Stimulated activated CD4-positive, alpha-beta T cell treated with anti-CD3 and anti-CD28 coated beads, Interleukin-2, amount 100 ng/mL, for 24 hours (primary cell): ENCODE measurements at places on chromosomes 3 and 15.

DNA sequence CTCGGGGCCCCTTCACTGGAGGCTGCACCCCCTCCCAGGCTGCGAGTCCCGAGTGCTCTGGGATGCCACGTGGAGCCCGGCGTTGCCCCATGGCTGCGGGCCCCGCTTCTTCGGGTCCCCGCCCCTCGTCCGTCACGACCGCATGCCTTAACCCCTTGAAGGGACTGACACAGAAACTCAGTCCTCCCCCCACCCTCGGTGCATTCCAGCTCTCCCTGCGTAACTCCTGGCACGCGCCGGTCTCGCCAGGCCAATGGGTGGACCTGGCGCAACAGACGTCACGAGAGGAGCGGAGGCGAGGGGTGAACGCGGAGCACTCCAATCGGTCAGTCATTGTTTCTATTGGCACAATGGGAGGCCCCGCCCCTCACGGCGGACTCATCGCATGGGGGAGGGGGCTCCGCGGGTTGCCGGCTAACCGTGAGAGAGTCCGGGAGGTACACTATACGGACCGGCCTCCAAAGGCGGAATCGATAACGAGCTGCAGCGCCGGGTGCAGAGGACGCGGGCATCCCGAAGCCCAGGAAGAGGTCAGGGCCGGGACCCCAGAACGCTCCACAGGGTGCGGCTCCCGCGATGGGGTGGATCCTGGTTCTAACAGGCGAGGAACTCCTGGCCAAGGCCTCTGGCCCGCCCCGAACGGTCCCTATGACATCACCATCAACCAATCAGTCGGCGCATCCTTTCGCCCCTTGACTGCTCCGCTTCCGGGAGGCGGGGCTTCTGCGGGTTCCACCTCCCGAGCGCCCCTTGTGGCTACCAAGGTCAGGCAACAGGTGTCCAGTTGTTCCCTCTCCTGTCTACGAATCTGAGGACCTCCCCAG, 1.0 kb upstream of the CELSR3 start:
- DNase-seq = peak; percentile 87

DNA sequence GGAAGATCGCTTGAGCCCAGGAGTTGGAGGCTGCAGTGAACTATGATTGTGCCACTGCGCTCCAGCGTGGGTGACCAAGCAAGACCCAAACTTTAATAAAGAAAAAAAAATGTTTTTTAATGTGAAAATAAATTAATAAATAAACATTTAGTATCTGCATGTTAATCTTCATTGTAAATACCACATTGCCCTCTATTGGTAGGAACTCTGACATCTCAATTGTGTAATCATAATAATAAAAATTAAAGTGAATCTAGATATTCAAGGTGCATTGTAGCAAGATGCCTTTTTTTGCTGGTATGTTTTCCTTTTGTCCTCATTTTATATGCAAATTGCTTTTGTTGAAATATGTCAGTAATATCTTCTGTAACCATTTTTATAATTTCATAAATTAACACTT, 95.0 kb upstream of the LIMD1 start:
- DNase-seq = no peak

DNA sequence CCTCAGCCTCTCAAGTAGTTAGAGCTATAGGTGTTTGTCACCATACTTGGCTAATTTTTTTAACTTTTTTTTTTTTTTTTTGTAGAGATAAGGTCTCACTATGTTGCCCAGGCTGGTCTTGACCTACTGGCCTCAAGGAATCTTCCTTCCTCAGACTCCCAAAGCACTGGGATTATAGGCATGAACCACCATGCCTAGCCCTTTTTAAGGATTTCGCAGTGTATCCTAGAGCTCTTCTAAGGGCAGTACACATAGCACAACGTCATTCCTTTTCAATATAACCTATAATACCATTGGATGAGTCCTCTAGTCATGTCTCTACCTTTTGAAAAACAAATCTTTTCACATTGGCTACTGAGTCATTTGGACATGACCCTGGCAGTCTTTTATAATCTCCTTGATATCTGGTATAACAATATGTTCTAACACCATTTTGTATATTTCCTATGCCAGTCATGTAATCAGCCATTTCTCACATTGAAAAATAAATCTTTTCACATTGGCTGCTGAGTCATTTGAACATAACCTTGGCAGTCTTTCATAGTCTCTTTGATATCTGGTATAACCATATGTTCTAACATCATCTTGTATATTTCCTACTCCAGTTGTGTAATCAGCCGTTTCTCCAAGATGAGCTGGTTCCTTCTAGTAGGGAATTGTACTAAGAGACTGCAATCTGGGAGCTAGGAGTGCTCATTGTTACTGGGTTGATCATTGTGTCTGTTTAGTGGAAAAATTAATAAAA, 944.7 kb downstream of the MCTP2 start:
- DNase-seq = no peak

- DNase-seq = no peak
Observed at GRCh38 chr3:146701246-146701645, 96.1 kb upstream of the PLSCR5 start.

DNA sequence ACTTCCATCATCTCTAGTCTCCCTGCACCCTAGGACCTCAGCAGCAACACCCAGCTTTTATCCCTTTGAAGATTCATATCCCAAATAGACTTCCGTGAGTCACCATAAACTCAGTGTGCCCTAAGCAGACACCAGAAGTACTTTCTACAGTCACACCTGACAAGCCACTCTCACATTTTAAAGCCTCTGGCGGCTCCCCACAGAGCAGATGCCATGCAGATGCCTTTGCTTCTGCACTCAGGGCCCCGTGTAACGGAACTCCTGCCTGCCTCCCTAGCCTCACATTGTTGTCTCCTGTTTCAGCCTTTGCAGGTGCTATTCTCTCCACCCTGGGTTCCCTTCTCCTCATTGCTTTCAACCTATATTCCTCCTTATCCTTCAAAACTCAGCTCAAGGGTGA, 155.5 kb upstream of the SLC24A5 start:
- DNase-seq = no peak

DNA sequence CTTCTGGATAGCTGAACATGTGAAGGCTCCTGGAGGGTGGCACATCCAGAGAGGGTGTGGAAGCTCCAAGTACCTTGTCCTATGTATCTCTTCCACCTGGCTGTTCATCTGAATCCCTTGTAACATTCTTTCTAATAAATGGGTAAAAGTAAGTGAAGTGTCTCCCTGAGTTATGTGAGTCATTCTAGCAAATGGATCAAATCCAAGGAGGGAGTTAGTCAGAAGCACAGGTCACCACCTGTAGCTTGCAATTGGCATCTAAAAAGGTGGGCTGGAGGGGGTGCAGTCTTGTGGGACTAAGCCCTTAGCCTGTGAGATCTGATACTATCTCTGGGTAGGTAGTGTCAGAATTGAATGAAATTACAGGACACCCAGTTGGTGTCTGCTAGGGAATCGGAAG, 71.0 kb downstream of the WWTR1 start:
- no peak for DNase-seq

- no peak for DNase-seq
Observed at GRCh38 chr3:62529230-62529629, 155.9 kb upstream of the FEZF2 start.

DNA sequence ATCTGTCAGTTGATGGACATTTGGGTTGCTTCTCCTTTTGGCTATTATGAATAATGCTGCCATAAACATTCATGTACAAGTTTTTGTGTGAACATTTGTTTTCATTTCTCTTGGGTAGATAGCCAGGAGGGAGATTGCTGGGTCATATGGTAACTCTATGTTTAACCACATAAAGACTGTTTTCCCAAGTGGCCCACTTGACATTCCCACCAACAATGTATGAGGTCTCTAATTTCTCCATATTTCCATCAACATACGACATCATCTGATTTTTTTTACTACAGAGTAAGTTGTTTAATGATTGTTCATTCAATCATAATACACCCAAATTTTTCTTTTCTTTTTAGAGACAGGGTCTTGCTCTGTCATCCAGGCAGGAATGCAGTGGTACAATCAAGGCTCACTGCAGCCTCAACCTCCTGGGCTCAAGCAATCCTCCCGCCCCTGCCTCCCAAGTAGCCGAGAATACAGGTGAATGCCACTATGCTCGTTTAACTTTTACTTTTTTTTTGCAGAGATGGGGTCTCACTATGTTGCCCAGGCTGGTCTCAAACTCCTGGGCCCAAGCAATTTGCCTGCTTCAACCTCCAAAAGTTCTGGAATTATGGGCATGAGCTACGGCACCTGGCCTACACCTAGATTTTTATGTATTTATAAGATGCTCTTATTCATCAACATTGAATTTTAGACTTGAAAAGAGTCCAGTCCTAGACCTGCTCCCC, 6.8 kb downstream of the IP6K1 start:
- DNase-seq = no peak

DNA sequence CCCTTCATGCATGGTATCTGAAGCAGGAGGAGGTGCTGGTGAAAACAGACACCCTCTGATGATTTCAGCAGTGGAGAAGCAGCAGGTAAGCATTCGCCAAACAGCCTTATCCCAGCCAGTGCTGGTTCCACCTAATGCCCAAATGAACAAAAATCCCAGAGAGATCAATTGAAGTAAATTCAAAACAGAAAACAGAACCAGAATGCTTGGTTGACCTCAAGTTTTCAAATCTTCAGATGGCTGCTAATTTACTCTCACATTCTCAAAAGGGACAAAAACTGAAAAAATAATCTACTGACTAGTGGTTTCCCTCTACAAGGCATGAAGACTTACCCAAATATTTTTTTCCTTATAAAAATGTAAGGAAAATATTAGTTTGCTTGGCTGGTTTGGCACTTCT, 87.0 kb upstream of the MYO5C start:
- no peak for DNase-seq

GRCh38 chr15:48939648-48940047, 24.1 kb downstream of the SHC4 start:
- no peak for DNase-seq

- DNase-seq = no peak
Observed at GRCh38 chr15:68833700-68834331, 13.1 kb upstream of the ANP32A start.

GRCh38 chr3:33704891-33705290, 13.2 kb downstream of the CLASP2 start:
- DNase-seq = no peak

DNA sequence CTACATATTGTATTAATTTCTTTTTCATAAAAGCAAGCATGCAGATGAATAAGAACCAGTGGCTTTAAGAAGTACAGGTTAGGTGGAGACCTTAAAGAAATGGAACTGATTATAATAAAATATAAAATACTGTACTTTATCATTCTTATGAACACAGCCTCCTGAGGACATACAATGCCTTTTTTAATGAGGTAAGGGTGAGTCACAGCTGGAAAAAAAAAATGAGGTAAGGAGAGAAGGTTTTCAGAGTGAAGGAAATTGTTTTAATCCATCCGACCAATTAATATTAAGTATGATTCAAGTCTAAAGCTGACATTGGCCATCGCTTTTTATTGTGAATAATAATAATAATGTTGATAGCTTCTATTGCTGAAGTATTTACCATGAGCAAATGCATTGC, 170.3 kb upstream of the SOX2 start:
- no peak for DNase-seq

DNA sequence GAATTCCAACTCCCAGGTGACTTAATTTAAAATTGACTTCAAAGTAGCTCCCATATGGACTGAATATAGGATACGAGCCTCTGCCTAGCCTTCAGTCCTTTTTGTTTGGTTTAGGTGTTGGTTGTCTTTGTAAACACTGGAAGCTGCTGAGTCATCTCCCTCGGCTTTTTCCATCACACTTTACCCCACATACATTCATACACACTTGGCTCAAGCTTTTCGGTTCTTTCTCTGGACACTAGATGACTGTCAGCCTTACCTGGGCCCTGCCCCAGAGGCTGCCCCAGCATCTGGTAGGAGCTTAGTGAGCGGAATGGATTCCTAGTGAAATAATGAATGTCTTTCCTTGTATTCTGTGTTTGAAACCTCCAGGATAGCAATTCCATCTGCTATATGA, 201.5 kb upstream of the IL12A start:
- no peak for DNase-seq

GRCh38 chr15:68055224-68055705, 1.1 kb downstream of the PIAS1 start:
- DNase-seq = peak; percentile 66

DNA sequence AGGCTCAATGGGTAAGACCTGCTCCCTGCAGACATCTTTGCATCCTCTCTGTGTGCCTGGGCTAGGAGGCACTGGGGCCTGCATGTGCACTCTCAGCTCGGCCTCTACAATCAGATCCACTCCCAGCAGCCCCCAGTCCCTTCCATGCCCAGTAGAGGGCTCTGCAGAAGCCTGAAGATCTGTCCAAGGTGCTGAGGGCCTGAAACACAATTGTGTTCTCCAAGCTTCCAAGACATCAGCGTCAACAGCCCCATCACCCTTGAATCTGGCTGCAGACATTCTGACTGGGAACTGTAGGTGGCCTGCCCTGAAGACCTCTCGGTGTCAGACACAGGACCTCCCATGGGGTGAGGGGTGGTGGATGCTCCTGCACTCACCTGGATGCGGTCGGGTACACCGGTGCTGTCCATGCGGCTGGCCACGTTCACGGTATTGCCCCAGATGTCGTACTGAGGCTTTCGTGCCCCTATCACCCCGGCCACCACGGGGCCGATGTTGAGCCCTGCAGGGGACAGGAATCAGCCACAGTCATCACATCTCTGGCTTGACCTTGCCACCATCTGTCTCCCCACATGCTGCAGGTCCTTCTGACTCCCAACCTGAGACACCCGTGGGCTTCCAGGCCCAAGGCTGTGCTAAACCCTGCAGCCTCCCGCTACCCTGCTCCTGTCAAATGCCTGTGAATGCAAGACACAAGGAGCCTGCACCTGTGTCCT, 84.7 kb downstream of the SEC22A start:
- peak; percentile 35 for DNase-seq

DNA sequence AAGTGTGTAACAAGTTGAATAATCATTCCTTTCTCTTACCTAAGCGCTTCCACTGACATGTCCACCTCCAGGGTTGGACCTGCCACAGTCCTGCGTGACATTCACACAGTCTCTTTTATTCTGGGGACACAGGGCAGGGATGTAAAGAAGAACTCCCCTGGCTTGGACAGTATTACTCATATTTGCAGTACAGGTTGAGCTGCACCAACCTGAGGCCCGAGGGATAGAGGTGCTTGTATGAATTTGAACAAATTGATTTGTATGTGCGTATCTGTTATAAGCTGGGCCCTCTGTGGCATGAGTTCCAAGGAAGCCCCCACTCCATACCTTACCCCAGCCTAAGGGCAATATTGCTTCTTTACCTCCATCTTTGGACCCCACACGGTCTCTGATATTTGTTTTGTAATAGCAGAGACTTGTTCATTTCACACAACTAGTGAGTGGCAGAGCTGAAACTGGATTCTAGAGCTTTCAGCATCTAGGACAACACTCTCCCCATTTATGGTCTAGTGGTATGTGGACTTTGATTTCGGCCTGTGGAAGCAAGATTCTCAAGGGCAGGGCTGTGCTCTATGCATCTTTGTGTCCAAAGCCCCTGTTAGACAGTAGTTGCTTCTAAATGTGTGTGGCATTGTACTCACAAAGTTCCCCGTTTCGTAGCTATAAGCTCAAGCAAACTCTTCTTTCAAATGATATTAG, 39.2 kb downstream of the FAH start:
- DNase-seq = no peak

GRCh38 chr15:38049891-38050290, 115.5 kb downstream of the TMCO5A start:
- no peak for DNase-seq
